B cell (primary cell): ENCODE measurements at places on chromosomes 12 and 14.

GRCh38 chr14:50826681-50827080 is 4.3 kb downstream of the NIN start:
- no peak for DNase-seq

- DNase-seq, result no peak
Observed at GRCh38 chr12:113305281-113305856, 29.5 kb downstream of the SLC8B1 start.

DNA sequence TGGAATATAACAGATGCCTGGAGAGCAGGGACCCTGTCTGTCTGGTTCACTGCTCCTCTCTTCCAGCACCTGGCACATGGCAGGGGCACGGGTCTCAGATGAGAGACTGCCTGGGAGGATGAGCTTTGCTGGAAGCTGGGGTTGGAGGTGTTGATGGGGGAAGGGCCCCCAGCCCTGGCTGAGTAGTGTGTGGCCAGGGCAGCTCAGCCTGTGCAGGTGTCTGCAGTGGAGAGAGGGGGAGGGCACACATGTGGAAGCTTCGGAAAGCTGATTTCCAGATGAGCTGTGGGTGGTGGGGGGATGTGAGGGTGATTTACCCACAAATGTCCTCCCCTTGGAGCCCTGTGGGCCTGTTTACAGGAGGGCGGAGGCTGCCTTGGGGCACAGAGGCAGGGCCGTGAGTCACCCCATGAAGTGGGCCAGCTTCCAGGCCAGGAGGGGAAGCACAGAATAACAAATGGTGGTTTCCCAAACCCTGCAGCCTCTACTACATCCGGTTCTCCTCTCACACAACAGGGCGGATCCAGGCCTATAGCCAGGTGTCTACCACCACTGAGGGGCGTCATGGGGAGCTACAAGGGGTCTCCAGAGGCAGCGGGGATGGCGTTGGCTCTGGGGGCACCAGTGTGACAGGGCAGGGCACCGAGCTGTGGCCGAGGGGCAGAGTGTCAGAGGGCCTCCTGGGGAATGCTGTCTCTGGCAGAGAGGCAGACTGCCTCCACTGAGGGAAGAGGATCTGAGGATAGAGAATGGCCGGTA is 11.0 kb downstream of the KRT7 start:
- DNase-seq, result no peak

GRCh38 chr14:88667555-88668273 is 104.9 kb downstream of the ZC3H14 start:
- peak; percentile 82 for DNase-seq

DNA sequence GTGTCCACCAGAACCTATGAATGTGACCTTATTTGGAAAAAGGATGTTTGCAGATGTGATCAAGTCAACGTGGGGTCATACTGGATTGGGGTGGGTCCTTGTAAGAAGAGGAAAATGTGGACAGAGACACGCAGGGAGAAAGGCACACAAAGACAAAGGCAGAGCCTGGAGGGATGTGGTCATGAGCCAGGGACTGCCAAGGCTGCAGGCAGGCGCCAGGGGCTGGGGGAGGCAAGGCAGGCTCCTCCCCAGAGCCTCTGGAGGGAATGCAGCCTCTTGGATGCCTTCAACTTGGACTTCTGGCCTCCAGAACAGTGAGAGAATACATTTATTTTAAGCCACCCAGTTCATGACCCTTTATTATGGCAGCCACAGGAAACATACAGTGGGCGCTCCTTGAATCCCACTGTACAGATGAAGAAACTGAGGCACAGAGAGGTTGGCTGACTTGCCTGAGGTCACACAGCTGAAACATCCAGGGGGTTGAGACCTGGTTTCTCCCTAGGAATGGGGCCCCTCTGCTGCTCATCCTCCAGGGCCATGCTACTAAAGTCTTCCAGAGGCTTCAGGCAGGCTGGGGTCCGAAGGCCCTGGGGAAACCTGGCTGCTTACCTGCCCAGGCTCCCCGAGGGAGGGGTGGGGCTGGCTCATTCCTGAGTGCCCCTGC is 99.7 kb downstream of the RFLNA start:
- DNase-seq, result no peak

DNA sequence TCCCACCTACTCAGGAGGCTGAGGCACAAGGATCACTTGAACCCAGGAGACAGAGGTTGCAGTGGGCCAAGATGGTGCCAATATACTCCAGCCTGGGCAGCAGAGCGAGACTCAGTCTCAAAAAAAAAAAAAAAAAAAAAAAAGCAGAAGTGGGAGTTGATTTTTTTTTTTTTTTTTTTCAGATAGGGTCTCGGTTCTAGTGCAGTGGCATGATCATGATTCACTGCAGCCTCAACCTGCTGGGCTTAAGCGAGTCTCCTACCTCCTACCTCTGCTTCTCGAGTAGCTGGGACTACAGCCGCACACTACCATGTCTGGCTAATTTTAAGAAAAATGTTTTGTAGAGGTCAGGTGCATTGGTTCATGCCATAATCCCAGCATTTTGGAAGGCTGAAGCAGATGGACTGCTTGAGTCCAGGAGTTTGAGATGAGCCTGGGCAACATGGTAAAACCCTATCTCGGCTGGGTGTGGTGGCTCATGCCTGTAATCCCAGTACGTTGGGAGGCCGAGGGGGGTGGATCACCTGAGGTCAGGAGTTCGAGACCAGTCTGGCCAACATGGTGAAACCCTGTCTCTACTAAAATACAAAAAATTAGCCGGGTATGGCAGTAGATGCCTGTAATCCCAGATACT is 16.3 kb upstream of the HSP90AA1 start:
- DNase-seq, result peak; percentile 63

GRCh38 chr14:77407158-77407557 is 16.2 kb downstream of the NOXRED1 start:
- no peak for DNase-seq

- DNase-seq, result no peak
Observed at GRCh38 chr12:84315926-84316325, 596.7 kb downstream of the SLC6A15 start.

- DNase-seq, result no peak
Observed at GRCh38 chr12:6827982-6828780, at the start of gene P3H3. P3H3 (plus strand) TSS chr12:6828407; CDS start chr12:6828441, 34 bp downstream.

DNA sequence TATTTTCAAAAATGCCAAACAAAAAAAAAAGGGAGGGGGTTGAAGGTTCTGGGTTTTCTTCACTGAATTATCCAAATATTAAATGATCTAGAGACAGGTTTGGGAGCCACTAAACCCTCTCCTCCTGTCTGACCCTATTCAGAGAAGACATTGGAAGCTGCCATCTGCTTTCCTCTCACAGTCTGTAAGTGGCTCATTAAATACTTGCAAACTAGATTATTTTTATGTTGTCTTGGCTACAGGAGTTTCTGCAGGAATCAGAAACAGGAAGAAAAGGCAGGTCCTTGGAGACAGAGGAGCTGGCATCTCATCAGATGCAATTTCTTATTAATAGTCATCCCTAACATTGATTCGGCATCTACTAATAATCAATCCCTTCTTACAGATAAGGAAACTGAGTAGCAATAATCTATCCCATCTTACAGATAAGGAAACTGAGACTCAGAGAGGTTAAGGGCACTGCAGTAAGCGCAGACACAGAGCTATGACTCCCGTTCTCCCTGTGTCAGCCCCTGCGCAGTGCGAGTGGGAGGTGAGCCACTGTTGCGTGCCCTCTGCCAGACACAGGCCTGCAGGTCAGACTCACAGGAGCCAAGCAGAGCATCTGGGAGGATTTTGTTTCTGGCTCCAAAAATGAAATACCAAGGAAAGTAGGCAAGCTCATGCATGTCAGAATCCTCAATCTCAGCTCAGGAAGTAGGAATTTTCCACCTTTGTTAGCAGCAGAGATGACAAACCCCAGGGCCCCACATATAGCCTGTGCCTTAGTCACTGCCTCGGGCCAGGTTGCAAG is 11.0 kb downstream of the BDKRB2 start:
- DNase-seq, result no peak

GRCh38 chr14:91295851-91296796 is 51.6 kb upstream of the GPR68 start:
- no peak for DNase-seq

GRCh38 chr14:99649219-99649618 is 4.3 kb downstream of the HHIPL1 start:
- DNase-seq, result no peak

DNA sequence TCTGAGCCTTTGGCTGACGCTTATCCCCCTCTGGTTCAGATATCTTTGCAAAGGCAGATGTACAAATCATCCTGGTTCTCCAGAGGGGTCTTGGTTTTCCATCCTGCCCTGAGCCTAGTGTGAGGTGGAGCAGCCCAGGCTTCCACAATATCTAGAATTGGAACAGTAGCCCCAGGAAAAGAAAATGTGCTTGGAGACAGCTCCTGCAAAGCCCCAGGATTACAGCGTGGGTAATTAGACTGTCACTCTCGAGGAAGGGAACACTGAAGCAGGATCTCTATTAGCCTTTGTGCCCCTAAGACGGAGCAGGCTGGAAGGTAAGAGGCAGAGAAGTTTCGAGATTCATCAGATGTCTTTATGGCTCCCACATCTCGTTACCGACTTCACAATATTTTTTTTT is 59.4 kb downstream of the TMEM132C start:
- no peak for DNase-seq

GRCh38 chr12:95037906-95038305 is 34.4 kb upstream of the NDUFA12 start:
- no peak for DNase-seq

- no peak for DNase-seq
Observed at GRCh38 chr12:109157986-109158385, 41.6 kb downstream of the ACACB start.

- no peak for DNase-seq
Observed at GRCh38 chr14:31842899-31843298, 234.2 kb upstream of the ARHGAP5 start.

DNA sequence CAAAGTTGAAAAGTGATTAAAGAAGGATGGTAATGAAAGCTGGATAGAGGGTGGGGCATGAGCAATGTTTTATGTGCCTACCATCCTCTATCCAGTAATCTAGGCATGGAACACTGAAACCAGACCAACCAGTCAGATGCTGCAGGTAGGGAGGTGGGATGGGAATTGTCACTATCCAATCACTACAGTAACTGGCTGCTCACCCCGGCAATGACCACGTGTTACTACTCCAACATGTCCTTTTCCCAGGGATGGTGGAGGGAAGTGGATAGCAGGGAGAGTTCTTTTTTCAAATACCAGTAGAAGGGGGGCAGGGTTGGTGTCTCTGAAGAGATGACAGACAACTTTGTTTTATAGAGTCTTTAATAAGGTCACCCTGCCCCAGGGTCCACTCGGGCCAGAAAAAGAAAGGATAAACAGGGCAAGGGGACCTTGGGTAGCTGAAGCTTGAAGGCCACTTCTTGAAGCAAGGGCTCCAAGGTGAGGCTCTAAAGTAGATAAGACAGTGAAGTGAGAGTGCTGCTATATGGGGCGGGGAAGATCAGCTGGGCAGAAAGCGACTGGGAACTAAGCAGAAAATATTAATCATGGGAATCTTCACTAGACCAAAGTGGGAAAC is 14.7 kb upstream of the CDH24 start:
- no peak for DNase-seq

DNA sequence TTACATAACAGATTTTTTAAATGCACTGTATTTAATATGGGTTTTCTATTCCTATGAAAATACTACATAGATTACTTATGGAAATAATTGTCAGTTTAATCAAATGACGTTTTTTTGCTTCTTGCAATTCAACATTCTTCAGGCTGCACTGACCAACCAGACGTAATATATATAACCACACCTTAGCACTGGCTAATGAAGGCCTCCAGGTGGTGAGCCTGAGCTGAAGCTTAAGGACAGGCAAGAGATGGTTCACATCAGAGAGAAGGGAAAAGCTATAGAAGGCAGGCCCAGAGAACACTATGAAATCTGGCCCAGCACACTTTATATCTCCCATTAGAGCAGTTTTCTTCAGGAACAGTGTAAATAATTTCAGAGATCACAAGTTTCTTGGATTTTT is 2.8 kb upstream of the MDGA2 start:
- DNase-seq, result no peak

DNA sequence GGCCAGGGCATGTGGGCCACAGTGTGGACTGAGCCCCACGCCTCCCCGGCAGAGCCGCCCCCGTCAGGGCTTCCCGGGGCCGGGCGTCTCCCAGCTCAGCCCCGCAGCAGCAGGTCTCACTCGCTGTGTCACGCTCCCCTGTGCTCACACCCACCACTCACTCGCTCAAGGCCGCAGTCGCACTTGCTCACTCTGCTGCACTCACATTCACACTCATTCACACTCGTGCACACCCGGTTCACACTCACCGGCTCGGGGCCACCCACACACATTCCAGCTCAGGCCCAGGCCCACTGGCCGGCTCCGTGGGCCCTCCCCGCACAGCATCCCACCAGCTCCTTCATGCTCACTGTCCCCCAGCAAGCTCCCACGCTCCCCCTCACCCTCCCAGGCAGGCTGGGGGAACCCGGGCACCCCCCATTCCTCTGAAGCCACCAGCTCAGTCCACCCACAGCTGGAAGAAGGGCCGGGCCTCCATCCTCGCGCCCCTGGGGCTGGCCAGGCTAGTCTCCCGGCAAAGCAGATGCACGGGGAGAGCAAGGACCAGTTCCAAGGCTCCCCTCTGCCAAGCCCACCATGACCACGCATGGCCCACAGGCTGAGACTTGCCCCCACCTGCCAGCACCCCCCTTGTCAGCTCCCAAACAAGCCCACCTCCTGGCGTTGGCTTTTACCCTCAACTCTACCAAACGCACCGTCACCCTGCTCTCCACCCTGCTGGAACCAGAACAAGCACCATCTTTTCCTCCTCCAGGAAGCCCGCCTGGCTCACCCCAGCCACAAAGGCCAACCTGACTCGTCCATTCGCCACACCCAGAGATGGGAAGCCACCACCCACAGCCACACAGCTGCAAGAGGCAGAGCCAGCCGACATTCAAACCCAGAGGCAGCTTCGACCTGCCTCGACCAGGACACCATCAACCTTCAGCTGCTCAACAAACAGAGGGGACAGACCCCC is 28.0 kb downstream of the NCOR2 start:
- DNase-seq, result no peak

DNA sequence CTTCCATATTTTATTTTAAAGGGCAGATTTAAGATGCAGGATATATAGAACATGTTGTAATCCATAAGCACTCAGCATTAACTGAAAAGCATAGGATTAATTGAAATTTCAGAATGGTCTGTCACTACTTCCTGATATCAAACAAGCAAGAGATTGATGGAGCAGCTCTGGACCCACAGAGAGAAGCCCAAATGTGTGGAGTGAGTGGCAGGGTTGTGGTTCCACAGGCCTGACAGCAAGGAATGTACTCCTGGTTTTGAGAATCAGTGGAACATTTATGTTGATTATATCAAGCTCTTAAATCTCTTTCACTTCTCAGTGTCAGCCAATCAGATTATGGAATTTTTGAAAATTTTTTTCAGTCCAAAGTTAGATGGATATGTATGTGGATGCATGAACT is 267.6 kb upstream of the PRICKLE1 start:
- no peak for DNase-seq

DNA sequence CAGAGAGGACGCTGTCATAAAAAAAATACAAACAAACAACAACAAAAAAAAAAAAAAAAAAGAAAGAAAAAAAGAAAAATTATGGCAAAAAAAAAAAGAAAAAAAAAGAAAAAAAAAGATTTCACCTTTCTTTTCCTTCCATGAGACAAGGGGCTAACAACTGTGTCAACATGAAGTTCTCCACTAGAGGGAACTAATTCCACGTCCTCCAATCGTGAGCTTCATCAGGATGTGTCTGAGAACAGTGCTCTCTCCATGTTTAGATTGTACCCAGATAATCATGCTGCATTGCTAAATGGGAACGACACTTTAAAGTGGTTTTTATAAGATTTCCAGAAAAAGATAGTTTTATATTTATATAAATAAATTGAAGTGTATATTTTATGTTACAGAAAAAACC is 96.2 kb upstream of the PTPRB start:
- DNase-seq, result peak; percentile 21

- peak; percentile 43 for DNase-seq
Observed at GRCh38 chr12:52873513-52873831, 24.7 kb upstream of the KRT78 start.

- DNase-seq, result no peak
Observed at GRCh38 chr14:47539031-47539461, 136.4 kb downstream of the MDGA2 start.
